ENCODE measurements at places on chromosomes 7 and 10.

DNA sequence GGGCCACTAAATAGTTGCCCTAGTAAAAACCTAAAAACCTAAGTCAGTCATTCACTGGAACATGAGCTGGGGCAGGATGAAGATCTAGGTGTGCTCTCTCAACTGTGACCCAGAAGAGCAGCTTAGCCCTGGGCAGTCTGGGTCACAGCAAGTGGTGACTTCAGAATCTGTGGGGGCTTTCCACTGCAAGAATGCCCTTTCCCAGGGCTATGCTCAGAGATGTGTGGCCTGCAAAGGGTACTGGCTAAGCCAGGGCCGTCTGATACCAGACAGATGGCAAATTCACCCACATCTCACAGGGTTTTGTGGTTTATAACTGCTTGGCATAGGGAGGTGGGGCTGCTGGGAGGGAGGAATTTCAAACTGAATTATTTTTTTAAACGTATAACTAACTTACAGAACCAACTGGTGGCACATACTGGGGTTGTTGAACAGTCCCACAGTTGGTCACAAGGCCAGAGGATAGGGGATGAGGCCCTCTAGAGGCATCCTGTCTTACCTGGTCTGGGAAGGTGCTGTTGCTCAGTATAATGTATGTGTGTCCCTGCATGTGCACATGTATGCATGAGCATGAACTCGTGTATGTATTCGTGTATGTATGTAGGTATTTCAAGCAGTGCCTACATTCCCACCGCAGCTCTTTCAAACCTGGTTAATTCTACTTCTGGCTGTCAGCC, 63.2 kb downstream of the PRPF18 start:
- DNase-seq, result peak; percentile 59

DNA sequence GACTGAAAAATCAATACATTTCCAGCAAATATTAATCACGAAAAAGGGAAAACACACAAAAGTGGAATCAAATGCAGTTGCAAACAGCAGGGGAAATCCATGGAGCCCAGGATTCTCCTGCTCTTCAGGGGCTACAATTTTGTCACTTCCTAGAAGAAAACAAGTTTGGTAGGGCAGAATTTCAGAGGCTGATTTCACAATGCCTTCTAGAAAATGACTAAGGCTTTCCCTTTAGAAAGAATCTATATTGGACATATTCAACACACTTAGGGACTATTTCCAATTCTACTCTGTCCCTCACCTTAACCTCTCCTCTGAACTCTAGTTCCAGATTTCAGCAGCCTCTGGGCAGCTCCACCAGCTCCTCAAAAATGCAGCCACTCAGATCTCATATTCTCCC, 111.3 kb downstream of the HECTD2 start:
- no peak for DNase-seq

DNA sequence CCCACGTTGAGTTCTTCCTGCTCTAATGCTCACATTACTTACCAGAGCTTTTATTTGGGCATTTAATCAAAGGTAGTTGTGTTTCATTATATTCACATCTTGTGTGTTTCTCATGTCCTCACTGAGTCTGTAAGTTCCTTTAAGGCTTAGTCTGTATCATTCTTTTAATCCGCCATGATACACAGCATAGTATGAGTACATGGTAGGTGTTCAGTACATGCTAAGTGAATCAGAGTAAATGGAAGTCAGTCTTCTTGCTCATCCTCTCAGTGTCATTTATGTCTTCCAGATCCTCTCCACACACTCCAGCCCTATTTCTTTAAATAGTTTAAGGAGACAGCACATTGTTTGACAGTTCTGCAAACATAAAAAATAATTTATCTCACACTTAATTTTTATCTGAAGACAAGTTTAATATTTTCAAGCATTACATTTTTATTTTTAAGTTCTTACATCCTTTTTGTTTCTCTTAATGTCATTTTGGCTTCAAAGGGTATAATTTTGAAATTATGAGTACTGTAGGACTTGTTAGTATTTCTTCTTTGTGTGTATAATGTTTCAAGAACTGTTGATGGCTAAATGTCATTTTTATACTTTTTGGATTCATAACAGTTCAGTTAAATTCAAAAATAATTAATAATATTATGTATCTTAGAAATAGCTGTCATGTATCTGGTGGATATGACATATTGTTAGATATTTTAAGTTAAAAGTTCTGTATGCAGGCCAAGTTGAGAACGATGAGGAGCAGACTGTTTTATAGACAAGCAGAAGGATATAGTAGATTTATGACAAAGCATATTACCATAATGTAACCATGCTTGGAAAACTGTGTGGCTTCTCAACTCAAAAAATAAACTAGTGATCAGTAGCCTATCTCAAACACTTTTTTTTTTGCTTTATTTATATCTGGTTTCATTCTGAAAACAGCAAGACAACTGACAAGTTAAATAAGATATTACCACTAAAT, 342.7 kb downstream of the LRMDA start:
- no peak for DNase-seq

DNA sequence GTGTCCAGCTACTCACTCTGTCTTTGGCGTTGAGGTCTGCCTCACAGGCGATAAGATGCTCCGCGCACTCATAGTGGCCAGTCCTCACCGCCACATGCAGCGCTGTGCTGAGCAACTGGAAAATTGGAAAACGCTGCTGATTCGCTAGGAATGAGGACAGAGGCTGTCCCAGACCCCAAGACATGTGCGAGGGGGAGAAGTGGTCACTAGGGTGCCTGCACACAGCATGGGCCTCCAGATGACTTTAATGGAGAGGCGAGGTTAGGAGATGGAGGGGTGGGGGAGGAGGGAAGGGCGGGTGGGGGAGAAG, 5.2 kb downstream of the ANKRD1 start:
- DNase-seq, result no peak

DNA sequence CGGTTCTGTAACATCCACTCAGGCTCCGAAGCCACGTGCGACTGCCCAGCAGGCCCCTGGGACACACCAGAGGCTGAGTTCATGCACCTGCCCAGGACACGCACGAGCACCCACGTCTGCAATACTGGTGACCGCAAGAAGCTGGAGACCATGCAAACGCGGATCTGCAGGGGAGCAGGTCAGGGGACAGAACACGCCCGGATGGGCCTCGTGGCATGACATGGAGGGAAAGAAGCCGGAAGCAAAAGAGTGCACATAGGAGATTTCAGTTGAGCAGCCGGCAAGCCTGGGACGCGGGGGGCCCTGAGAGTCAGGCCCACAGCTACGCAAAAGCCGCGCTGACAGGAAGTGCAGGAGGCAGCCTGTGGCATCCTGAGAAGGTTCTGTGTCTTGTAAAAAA, 73.7 kb downstream of the FOXL3 start:
- DNase-seq, result no peak

DNA sequence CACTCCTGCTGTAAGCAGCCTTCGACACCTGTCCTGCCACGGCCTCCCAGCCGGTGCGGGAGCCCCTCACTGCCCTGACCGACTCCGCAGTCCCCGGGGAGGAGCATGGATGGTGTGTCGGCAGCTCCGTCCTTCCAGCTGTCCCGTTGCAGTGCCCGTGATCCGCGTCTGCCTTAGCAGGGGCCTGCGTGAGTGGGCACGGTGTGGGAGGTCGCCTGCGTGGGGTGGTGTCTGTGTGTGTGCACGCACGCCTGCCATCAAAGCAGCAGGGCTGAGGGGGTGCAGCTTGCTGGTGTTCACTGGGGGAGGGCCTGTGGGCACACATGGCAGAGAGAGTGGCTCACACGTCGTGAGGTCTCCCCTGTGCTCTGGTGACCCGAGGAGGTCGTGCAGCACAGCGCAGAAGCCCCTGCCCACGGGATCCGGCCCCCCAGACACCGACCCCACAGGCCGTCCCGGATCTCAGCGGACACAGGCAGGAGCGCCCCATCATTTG, 10.3 kb downstream of the MAFK start:
- DNase-seq, result no peak

GRCh38 chr10:96752375-96752774, 32.1 kb upstream of the PIK3AP1 start:
- no peak for DNase-seq

DNA sequence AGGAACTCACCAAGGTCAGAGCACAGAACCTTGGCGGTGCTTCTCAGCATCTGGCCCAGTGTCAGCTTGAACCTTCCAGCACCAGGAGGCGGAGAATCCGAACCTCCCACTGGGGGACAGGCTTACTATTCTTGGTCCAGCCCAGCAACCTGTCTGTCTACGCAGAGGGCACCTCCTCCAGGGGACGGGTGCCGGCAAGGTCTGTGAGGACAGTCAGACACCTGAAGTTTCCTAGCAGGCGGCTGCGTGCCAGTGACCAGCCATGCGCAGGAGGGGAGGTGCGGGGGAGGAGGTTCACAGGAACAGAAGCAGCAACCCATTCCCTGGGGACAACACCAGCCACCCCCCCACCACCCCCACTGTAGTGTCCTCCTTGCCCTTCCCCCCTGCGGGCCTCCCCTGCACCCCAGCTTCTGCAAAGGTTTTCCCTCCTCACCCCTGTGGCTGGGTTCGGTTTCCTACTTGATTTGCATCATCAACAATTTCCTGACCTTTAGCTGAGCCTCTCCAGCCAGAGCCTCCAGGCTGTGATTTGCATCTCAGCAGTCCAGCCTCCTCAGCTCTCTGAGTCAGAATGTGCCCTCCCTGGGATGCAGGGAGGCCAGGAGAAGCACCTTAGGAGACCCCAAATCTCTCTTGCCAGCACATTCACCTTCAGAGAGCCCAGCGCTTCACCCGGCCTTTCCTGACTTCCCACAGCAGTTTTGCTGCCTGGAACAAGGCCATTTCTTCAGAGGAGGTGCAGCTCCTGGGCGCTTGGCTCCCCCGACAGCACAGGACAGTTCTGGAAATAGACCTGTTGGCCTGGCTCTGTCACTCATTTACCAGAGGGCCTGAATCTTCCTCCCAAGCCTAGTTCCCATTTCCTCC, 107.5 kb upstream of the NPS start:
- peak; percentile 90 for DNase-seq

DNA sequence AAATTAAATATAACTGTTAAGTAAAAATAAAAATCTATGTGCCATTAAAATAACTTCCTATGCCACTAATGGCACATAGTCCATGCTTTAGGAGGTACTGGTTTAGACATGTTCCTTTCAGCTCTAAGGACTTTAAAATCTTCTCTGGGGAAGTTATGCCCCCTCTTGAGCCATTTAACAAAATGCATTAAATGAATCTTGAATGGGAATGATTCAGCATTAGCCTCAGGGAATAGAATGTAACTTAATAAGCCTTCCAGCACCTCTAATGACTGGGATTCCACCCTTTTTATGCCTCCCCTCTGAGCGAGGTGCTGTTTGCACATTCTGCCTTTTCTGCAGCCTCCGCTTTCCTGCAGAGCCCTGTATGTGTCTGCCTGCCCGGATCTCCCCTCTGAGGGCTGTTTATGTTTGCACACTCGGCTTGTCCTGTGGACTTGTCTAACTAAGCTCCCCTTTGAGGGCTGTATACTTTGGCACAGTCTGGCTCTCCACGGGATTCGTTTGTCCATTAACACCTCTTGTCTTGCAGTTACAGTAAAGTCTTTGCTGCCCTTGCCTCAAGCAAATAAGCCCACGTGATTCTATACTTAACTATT, 108.4 kb upstream of the HPS1 start:
- DNase-seq, result no peak

DNA sequence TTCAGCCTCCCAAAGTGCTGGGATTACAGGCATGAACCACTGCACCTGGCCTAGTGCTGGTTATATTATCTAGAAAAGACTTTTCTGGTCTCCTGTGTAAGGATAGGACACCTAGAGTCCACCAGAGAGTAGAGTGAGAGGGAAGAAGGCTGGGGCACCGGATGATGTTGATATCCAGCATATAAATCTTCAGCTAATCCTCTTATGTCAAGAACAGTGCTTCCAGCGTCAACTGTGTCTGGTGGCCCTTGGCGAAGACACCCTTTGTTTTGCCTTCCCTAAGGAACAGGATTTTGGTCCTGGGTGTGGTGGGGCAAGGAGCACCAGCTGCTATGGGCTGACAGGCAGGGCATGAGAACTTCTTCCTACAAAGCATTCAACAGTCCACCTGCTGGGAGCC, 16.3 kb upstream of the INMT start:
- no peak for DNase-seq

GRCh38 chr7:27871866-27872265, 131.9 kb downstream of the TAX1BP1 start:
- DNase-seq, result no peak

- DNase-seq, result no peak
Measured at GRCh38 chr7:151611041-151611440, 91.3 kb upstream of the RHEB start.

GRCh38 chr10:129418496-129419225, 48.4 kb upstream of the MGMT start:
- no peak for DNase-seq

All from kidney tubule cell (primary cell).